Activated CD4-positive, alpha-beta T cell treated with anti-CD3 and anti-CD28 coated beads, Interleukin-2, Interleukin-4, amounts not matched to agents 100 ng/mL and 50 ng/mL, durations not matched to agents 16 hours and 8 hours (primary cell): ENCODE measurements at places on chromosomes 4 and X.

DNA sequence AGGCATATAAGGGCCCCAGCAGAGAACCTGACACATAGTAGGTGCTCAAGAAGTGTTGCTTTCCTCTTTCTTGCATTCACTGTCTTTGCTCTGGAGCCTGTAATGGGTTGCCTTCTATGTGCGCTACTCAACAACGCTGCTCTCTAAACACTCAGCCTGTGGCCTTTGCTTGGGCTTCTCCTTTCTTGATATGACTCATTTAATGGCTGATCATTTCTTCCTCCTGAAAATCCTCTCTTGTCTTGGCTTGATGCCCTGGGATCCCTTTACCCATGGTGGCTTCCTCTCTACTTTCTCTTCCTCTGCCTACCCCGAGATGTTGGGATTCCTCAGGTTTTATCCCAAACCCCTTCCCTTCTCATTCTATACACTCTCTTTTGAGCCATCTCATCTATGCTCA, 19.9 kb upstream of the PJA1 start:
- no peak for DNase-seq

GRCh38 chrX:81259714-81260395, 58.0 kb downstream of the SH3BGRL start:
- no peak for DNase-seq

DNA sequence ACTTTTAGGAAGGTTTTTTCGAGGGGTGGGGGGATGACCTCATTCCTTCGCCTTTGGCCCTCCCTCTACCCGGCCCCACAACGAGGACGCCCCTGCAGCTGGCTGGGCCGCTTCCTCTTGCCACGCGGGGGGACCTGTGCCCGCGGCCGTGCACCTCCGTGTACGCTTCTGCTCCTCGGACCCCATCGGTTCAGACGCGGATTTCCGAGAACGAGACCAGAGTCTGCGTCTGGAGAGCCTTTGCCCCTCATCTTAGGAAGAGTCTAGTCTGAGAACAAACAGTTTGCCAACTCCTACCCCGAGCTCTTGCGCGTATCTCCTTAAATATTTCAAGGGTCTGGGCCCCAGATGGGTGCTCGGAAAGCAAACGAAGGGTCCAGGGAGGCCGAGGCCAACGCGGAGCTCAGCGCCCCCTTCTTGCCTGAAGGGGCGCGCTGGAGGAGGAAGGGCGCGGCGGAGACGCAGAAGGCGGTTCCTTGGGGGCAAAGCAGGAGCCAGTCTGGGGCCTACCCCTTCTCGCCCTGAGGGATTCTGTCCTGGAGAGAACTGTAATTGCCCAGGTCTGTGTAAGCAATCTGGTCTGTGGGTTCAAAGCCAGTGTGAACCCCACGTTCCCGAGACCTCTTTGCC, 3.9 kb upstream of the SFRP2 start:
- DNase-seq = no peak

- no peak for DNase-seq
Measured at GRCh38 chr4:142416121-142416520, 430.0 kb downstream of the INPP4B start.

GRCh38 chr4:10225096-10225495, 108.5 kb upstream of the WDR1 start:
- DNase-seq = no peak

- DNase-seq = peak; percentile 9
Measured at GRCh38 chrX:115912372-115912897, 258.1 kb upstream of the AGTR2 start.

- no peak for DNase-seq
Measured at GRCh38 chr4:154854362-154854761, 73.3 kb downstream of the RBM46 start.

DNA sequence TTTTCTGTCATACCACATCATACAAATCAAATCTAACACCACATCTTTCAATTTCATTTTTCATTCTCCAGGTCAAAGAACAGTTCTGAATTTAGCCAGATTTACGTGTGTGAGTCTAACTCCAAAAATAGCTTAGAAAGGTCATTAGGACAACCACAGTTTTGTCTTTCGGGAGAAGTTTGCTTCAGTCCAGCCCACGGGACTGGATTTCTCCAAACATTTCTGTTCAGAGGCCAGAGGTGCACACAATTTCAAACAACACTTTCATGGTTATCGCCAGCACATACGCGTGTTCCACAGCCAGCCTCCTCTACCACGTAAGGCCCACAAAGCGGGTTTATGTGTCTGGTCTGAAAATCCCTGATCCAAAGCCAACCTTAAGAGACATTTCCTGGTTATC, 65.9 kb downstream of the VEGFC start:
- no peak for DNase-seq

- no peak for DNase-seq
Measured at GRCh38 chrX:19017271-19017670, 33.4 kb upstream of the PHKA2 start.

DNA sequence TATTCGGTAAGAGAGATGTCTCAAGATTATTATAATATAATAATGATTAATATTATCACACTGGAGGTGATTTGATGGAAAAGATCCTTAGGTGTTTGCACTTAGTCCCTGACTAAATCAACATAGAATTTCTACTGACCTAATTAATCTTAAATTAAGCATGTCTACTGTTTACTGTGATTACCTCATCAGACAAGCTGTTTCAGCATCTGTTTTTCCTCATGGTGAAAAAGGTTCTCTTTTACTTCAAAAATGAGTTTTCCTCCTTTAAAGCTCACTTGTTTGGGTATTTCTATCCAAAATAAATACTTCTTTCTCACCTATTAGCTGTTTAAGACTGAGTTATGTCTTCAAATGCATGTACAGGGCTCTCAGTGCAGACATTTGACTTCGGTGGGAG, 407.8 kb downstream of the NKX6-1 start:
- DNase-seq = no peak

DNA sequence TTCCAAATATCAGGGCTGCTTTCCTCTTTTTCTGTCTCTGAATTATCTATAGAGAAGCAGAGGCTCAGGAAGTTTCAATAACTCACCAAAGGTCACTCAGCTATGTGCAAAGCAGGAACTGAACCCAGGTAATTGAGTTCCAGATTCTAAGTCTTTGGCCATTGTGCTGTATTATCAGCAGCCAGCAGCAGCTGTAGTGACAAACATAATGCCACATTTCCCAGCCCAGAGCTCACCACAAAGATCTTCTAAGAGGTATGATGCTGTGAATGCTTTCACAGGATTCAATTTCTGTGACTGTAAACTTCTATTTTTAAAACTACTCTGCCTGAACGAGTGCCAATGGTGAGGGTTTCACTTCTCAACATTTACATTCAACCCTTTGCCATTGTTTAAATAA, 56.4 kb downstream of the SPOCK3 start:
- DNase-seq = no peak

GRCh38 chr4:77917601-77918000, 55.0 kb downstream of the MRPL1 start:
- no peak for DNase-seq

GRCh38 chr4:41061482-41062185, 152.7 kb downstream of the APBB2 start:
- no peak for DNase-seq

DNA sequence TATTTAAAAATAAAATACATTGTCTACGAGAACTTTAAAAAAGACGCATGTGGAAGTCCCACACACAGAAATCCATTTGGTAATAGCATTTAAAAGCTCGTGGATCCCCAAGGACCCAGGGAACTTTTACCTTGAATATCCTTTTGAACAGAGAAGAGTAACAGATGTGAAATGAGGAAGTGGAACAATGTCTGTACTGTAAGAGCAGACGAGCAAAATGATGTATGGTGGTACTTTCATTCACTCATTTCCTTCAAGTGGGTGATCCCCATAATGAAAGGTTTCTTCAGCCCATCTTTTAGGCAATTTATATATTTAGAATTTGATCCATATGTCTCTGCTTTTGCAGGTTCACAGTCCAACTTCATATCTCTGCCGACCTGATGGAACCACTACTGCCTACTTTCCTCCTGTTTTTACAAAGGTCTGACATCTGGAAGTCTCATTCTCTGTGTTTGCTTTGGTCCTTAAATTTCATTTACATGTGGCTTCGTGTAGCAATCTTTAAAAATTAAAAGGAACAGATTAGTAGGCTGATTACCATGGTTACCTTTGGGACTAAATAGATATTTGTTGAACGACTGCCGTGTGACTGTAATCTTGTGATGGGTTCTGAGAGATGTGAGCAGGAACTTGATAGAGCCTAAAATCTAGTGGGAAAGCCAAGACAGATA, 188.4 kb downstream of the PALLD start:
- no peak for DNase-seq

DNA sequence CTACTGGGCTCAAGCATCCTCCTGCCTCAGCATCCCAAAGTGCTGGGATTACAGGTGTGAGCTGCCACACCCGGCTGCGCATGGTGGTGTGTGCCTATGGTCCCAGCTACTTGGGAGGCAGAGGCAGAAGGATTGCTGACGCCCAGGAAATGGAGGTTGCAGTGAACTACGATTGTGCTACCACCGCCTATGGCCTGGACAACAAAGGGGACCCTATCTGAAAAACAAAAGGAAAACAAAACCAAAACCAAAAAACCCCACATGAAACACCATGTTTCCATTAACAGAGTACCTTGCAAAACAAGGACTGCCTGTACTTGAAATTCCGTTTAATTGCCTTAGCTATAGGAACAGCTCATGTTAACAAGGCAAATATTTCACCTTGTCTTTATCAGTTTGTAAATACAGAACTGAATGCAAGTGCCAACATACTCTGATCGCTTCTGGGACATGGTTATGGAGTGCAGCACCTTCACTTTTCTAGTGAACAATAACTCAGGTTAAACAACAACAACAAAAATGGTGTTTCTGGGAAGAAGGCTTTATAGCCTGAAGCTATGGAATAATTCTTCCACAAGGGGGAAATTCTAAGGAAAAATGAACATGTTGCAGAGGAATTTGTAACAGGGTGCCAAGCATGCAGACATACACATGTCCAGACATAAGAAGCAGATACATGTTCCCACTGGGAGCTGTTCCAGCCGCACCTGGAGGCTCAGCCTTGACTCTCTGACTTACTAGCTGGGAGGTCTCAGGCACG, 73.2 kb upstream of the STS start:
- no peak for DNase-seq

GRCh38 chrX:103210056-103210455, 4.9 kb upstream of the BEX4 start:
- no peak for DNase-seq

DNA sequence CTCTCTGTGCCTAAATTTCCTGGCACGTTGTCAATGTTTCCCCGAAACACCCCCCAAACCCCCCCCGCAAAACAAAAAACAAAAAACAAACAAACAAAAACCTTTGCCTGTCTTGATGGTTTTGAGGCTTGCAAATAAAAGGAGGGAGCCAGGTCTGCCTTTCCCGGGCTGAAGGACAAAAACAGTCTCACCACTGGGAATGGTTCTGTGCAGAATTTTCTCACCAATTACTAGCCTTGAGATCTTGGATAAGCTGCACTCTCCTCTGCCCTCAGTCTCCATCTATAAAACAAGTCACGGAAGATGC, 15.5 kb downstream of the NKX3-2 start:
- DNase-seq = no peak

DNA sequence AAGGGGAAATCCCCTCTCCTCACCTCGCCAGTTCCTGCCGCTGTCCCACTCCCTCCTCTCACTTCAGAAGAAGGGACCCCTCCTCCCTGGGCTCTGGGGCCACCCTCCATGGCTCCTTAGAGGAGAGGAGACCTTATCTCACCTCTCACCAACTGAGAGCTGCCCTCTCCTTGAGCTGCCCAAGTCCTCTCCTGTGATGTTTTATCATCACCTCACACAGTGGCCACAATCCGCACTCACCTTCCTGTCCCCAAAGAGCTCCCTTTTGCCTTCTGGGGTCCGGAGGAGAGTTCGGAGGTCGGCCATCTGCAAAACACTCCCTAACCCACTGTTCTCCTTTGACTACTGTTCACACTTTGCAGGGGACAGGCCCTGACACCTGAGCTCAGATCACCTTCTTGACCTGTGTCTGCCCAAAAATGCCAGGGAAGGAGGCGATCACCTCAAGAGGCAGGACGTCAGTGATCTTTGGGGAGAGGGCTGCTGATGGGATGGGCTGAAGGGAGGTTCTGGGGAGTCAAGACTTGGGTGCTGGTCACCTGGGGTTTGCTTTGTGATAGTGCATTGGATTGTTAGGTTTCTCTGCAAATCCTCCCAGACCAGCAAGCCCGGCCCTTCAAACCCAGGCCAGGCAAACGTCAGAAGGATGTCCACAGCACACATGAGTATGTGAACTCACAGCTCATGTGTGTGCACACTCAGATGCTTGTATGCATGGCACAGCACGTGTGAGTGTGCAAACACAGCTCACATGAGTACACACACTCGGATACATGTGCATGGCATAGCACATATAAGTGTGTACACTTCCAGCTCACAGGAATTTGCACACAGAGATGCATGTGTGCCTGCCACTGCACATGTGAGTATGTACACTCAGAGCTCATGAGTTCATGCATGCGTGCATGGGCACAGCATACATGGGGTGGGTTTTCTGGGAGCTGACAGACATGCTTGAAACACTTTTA, 41.8 kb downstream of the HTRA3 start:
- no peak for DNase-seq
